Stimulated activated CD4-positive, alpha-beta T cell treated with anti-CD3 and anti-CD28 coated beads, TNF-alpha, amount 100 ng/mL, for 48 hours (primary cell): ENCODE measurements at places on chromosomes 6 and 20.
A peak's percentile ranks its signal among the peaks of the same experiment; 100 is the strongest.

GRCh38 chr20:64189530-64189966 is 25.3 kb downstream of the MYT1 start:
- no peak for DNase-seq

GRCh38 chr6:26300828-26301227 is 64.2 kb upstream of the BTN3A2 start:
- DNase-seq = no peak

GRCh38 chr6:85089255-85089654 is 324.9 kb upstream of the TBX18 start:
- DNase-seq = no peak

GRCh38 chr6:131212913-131213312 is 77.6 kb downstream of the AKAP7 start:
- DNase-seq = no peak

DNA sequence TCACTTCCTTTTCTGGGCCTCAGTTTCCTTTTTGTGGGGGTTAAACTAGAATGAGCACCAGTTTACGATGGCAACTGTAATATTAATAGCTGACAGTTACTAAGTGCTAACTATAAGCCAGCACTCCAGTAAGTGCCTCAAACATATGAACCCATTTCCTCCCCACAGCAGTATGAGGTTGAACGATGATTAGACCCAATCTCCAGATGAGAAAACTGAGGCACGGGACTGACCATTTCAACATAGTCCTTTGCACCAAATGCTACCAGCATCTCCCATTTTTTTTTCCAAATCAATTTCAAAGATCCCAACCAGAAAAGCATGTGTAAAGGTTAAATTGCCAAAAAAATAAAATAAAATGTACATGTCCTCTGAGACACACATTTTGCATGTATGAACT is 7.1 kb downstream of the SLC13A3 start:
- DNase-seq = no peak

- DNase-seq = no peak
These were observed 229.4 kb downstream of the FNDC1 start for GRCh38 chr6:159398633-159399032.

DNA sequence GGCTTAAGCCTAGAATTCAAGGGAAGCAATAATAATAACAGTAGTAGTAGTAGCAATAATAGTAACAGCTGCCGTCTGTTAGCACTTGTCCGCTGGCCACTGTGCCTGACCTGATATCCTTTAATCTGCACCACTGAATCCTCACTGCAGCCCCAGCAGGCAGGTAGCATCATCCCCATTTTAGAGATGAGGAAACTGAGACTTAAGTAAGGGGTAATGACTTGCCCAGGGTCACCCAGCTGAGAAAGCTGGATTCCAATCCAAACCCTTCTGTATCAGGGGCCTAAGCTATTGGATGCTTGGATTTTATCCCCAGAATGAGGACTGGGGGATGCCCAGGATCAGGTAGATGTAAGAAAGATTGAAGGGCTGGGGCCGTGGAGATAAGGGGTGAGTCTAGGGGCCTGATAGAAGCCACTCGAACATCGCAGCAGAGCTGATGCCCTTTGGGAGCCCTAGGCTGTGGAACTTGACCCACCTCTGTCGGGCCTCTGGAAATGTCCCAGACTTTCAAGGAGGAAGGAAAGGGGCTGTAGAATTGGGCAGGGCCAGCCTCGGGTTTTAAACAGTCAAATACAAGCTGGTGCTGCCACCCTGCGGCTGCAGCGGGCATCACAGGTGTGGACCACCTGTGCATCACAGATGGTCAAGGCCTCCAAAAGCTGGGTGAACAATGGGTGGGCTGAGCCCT is 102.1 kb upstream of the MYL9 start:
- DNase-seq = peak; percentile 39

DNA sequence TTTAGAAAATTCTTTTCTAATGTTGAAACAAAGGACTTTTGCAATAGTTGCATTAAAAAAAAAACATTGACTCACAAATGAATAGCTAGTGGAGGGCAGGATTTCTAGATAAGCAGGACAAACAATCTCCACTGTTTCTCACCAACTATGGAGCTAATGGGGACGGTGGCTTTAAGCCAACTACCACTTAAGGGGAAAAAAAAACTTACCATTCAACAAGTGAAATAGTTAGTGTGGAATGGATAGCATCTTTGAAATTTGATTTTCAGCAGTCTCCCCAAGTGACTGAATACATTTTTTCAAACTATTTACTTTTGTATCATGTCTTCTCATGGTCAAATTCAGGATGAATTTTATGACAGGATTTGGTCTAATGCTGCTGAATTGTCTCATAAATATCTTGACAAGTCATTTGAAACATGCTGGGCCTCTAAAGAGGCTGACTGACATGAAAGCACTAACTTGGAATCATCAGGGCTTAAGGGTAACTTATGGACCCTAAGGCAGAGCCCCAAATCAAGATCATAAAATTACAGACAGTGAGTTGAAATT is 100.5 kb downstream of the EYA4 start:
- no peak for DNase-seq

GRCh38 chr6:6771224-6771945 is 182.9 kb downstream of the LY86 start:
- no peak for DNase-seq

GRCh38 chr6:131561925-131562707 is 10.9 kb upstream of the ARG1 start:
- no peak for DNase-seq

- no peak for DNase-seq
These were observed 32.5 kb downstream of the SLC22A23 start for GRCh38 chr6:3424185-3424927.
